ENCODE measurements at places on chromosomes 2 and 18. TPM values are rescaled to one million over a fixed set of nuclear protein-coding genes. Genes with fewer than 3 reads are reported as not detected.
A peak's percentile ranks its signal among the peaks of the same experiment; 100 is the strongest.

- DNase-seq = no peak
These were observed 289.0 kb downstream of the CDH2 start for GRCh38 chr18:27887711-27888495.

GRCh38 chr2:157178874-157179273 lies 78.6 kb upstream of the GALNT5 start:
- no peak for DNase-seq

HOXD1 gene
- total RNA-seq = 11.1 TPM

GRCh38 chr2:123195957-123196356 lies 829.1 kb upstream of the CNTNAP5 start:
- no peak for DNase-seq

TCF23 gene
- 0.42 TPM for total RNA-seq

GRCh38 chr2:69046221-69046662 lies 33.3 kb downstream of the ANTXR1 start:
- DNase-seq = no peak

DNA sequence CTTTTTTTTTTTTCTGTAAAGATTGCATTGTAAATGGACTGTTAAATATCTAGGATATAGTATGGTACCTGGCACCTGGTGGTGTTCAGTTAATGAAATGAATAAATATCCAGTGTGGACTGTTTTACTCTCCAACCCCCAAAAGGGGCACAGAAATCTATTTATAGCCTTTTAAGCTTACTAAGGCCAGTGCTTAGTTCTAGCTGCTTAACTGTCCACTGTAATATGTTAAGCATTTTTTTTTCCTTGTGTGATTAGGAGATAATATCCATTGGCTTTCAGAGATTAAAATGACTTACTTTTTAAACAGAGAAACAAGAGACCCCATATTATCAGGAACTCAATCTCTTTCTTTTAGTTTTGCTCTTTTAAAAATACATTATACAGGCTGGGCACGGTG lies 84.4 kb downstream of the ZNF532 start:
- no peak for DNase-seq

GRCh38 chr2:111198701-111199100 lies 78.0 kb downstream of the BCL2L11 start:
- DNase-seq = peak; percentile 22

DNA sequence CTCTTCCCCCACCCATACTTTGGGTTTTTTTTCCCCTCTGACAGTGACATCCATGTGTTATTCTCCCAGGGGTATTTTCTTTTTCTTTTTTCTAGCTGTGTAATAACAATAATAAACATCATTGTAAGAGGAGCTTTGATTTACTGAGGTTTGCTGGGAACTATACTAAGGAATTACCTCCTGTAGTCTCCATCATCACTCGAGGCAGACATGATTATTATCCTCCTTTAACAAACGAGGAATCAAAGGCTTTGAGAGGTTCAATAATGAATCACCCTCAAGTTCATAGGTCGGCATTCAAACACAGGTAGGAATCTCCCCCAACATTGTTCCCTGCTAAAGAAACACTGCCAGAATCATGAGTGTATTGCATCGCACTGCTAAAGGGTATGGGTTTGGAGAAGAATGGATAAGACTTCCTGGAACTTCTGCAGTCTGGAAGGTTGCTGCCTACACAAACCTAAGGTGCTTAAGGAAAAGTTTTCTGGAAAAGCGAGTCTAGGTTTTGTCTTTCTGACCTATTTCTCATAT lies 260.2 kb upstream of the SESTD1 start:
- DNase-seq = no peak

DNA sequence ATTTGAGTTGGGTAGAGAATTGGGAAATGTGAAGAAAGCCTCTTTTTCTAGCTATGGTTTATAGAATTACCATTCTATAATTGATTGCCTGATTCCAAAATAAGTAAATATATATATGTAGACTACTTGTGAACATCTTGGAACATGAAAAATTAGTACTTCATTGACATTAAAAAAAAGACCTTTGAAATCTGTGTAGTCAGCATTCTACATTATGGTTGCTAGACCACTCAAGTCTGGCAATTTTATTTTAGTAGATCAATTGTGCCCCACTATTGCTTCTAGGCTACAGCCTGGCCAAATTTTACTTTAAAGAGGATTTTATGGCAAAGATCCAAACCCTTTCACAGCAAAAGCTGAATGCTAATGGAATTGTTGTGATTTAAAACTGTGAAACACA lies 279.8 kb downstream of the IKZF2 start:
- DNase-seq = no peak

DNA sequence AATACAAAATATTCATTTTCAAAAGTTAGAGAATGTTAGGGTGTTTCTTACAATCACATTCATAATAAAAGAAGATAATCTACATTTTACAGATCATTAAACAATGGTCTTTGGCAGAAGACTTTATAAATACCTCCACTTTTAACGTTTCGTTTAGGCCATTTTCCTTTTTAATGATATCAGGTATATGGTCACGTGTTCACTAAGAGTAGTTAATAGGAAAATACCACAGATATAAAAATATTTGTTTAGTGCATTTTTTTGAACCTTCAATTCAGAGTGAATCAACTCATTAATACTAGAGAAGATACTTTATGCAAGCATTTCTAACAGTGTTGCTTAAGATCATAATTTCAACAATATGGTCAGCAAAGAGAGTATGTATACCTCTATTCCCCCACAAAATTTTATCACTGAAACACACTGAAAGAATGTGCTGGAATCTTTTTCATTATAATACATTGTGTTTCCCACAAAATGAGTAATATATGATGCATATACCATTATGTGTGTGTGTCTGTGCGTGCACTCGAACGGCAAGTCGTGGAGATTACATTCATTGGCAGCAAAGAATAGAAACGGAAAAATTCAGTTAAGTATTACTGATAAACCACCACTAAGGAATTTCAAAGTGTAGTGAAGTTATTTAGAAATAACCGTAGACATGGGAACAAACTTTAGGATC lies 319.9 kb upstream of the THUMPD2 start:
- no peak for DNase-seq

MAPRE3 gene
- total RNA-seq = 29.4 TPM

DNA sequence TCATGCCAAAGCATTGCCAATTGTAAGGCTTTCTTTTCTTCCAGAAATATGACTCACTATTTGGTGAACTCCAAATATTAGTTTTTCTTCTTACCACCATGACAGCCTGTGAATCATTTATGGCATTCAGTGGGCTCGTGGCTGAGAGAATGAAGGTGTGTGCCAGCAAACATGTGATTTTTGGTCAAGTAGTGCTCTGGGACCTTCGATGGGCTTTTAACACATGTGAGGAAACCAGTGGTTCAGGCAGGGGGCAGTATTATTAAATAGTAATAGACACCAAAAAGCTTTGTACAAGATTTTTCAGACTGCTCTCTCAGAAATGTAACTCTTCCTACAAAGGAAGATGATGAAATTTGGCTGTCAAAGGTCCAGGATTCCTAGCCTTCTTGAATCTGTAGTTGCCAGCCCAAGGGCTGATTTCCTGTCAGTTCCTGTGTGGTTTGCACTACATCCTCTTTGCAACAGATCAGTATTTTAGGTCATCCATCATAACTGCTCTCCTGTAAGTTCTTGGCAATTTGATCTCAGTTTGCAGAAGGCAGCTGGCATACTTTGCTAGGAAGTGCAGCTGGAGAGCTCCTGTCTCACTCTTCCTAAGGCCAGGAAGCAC lies 64.3 kb downstream of the BABAM2 start:
- DNase-seq = peak; percentile 51

GYPC gene
- 30.1 TPM for total RNA-seq

- no peak for DNase-seq
These were observed 41.6 kb downstream of the TTC21B start for GRCh38 chr2:165911981-165912380.

DNA sequence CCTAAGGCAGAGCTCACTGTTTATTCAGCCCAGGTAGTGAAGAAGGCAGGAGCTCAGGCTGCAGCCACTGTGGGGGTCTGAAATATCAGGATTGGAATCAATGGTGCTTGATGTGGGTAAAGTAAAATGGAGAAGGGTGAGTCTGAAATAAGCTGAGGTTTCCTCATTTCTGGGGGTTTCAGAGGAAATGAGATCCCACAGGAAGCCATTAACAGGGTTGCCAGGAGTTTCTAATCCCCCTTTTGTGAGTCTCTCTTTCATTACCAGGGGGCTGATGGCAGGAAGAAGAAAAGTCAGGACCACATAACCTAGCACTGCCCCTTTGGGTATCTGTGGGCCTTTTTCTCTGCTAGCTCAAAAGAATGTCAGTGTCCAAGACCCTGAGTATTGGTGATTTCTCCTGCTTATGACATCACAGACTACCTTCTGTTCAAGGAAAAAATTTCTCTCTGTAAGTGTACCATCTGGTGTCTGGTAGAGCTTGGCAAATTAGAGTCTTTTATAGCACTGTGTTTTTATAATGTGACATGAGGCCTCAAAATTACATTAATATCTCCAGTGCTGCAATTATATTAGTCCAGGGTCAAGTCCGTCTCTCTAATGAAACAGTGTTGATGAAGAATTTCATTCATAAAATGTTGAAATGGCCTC lies 56.0 kb downstream of the LBH start:
- no peak for DNase-seq

DNA sequence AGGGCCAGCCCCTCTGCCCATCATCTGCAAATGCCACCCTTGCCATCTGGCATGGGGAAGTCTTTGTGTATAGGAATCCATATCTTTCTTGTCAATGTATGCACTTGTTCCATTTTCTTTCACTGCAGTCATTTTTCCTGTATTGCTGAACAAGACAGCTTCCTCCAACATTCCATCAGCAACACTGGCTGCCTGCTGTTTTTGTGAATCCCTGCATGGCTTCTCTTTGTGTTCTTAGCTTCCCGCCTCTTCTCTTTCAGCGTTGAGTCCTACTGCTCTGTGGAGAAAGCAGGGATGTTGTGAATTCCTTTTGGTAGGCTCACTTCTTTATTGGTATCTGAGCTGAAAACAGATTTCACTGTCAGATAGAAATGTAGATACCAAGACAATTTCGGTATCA lies 150.0 kb downstream of the LPIN1 start:
- no peak for DNase-seq

PLEK gene
- total RNA-seq = 3.7 TPM

NTSR2 gene
- not detected for total RNA-seq

C2orf81 gene
- 5.5 TPM for total RNA-seq

SLC8A1 gene
- total RNA-seq = 116 TPM

RBM44 gene
- total RNA-seq = 1.5 TPM

DNA sequence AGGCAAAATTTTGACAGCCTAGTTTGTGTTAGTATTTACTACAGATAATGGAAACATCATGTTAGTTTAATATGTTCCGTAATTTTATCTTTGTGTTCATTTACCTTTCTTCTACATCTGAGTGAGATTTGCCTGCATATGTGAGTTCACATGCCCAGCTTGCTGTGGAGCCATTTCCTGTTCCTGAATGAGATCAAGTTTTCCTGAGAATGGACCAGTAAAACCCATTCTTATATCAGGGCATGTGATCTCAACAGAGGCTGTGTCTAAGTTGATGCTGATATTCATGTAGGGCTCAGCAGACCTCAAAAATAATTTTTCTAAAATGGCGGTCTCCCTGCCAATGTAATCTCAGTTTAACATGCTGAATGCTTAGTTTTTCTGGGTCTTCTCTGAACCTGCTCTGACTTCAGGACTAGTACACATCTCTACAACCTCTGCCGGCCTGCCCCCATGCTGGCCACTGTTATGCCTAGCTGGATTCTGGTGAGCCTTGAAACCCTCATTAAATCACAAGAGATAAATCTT lies 1.0 kb downstream of the IL1A start:
- no peak for DNase-seq

IMMT gene
- 91.6 TPM for total RNA-seq

GRCh38 chr2:205411558-205411957 lies 270.7 kb upstream of the NRP2 start:
- peak; percentile 47 for DNase-seq

CPO gene
- total RNA-seq = not detected

- peak; percentile 73 for DNase-seq
These were observed 47.7 kb upstream of the POMC start for GRCh38 chr2:25215948-25216679.

RUFY4 gene
- 5.6 TPM for total RNA-seq

ARPC2 gene
- 520 TPM for total RNA-seq

GRCh38 chr2:128374711-128375413 lies 56.2 kb upstream of the HS6ST1 start:
- DNase-seq = no peak

DNA sequence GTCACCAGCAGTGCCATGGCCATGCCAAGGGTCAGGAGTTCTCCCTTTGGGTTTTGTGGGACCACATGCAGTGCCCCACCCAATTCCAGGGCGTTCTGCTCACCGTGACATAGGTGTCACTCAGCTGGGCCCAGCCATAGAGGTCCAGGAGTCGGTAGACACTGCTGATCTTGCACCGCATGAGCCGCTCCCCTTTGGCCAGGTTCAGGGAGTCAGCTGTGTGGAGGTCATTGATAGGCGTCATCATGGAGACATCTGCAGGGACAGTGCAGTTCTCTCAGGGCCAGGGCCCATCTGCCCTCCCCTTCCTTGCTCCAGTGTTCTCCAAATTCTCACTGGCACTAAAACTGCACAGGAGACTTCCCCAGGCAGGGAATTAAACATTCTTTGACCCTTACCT lies 71.9 kb downstream of the ADD2 start:
- no peak for DNase-seq

COL4A4 gene
- 12.1 TPM for total RNA-seq

OXER1 gene
- 3.1 TPM for total RNA-seq

SCN3A gene
- total RNA-seq = 0.83 TPM
